CD4-positive, alpha-beta T cell (primary cell): ENCODE measurements at places on chromosomes 2 and 18.

GRCh38 chr2:237118025-237118424, 32.3 kb downstream of the COPS8 start:
- no peak for DNase-seq

DNA sequence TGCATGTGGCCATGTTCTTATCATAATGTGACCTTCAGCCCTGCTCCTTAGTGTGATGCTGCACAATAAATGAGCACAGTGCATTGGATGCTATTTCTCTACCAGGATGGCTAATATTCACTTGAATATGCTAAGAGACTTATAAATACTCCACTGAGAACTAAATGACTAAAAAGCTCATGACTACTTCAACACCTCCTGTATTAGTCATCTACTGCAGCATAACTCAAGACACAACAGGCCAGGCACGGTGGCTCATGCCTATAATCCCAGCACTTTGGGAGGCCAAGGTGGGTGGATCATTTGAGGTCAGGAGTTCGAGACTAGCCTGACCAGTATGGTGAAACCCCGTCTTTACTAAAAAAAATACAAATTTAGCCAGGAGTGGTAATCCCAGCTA, 213.4 kb downstream of the RND3 start:
- no peak for DNase-seq

GRCh38 chr18:49884959-49885358, 71.6 kb upstream of the ACAA2 start:
- DNase-seq = no peak

DNA sequence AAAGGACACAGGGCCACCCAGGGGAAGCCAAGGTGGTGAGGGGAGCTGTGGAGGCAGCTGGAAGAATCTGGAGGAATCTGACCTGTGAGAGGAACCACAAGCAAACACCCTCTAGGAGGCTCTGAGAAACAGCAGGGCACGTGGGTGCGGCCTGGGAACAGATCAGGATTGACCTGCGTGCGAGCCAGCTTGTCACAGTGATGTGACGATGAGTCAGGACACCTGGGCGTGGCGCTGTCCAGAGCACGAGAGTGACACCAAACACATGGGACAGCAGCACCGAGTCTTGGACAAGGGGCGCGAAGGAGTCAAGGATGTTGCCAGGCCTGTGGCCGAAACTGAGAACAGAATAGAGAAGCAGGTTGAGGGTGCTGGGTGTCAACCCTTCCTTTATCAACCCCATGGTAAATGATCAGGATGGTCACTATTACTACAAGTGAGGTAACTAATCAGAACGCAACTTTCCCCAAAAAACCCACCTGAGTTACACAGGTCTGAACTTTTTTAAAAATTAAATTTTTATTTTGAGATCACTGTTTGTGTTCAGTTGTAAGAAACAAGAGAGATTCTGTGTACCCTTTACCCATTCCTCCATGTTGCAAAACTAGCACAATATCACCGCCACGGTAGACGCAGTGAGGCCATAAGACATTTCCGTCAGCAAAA, 637 bp upstream of the SFT2D3 start:
- DNase-seq = no peak

- DNase-seq = no peak
Measured at GRCh38 chr2:72145289-72145657, 2.4 kb downstream of the CYP26B1 start.

- no peak for DNase-seq
Measured at GRCh38 chr2:151872463-151872862, 44.2 kb upstream of the ARL5A start.
